HuH-7.5 (cell line): ENCODE measurements at places on chromosomes 16 and 17.

DNA sequence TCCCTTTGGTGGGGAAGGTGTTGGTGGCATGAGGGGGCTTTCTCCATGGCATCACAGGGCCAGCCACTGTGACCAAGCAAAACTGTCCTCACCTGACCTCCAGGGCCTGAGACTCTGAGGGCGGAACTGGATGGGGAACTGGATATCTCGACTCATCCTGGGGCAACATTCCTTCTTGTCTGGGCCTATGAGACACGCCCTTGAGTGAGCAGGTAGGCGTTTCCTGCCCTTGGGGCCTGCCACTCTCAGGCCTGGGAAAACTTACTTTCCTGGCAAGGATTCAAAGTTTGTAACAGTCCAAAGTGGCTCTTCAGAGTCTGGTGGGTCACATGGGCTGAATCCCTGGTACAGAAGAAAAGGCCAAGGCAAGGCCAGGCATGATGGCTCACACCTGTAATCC is 9.6 kb downstream of the MT1X start:
- DNase-seq: no peak

DNA sequence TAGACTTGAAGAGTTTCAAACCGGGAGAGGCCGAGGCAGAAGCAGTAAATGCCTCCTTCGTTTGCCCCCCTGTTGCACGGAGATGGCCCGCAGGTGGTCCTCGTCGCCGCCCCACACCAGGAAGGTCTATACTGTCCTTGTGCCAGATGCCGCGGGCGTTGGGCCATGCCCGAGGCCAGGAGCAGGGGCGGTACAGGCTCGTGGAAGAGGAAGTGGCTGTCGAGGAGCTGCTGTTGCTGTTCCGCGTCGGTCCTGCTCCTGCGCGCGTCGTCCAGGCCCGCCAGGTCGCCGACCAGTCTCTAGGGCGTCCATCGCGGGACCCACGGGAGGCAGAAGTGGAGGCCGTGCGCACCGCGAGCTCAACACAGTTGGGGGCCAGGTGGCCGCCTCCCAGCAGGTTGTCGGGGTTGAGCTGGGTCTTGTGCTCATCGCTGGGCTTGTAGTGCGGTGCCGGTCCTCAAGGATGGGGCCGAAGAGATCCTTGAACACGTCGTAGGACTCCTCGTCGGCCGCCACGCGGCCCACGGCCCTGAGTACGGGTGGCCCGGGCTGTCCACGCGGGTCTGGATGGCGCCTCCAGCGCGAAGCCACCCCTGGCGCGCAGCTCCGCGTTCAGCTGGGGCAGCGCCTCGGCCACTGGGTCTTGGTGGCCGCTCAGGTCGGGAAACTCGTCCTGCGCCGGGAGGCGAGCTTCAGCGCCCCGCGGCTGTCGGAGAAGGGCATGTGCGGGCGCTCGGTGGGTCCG is 13.1 kb upstream of the C16orf87 start:
- no peak for DNase-seq

GRCh38 chr17:7897773-7898172 is 9.2 kb downstream of the CHD3 start:
- peak; percentile 35 for DNase-seq

DNA sequence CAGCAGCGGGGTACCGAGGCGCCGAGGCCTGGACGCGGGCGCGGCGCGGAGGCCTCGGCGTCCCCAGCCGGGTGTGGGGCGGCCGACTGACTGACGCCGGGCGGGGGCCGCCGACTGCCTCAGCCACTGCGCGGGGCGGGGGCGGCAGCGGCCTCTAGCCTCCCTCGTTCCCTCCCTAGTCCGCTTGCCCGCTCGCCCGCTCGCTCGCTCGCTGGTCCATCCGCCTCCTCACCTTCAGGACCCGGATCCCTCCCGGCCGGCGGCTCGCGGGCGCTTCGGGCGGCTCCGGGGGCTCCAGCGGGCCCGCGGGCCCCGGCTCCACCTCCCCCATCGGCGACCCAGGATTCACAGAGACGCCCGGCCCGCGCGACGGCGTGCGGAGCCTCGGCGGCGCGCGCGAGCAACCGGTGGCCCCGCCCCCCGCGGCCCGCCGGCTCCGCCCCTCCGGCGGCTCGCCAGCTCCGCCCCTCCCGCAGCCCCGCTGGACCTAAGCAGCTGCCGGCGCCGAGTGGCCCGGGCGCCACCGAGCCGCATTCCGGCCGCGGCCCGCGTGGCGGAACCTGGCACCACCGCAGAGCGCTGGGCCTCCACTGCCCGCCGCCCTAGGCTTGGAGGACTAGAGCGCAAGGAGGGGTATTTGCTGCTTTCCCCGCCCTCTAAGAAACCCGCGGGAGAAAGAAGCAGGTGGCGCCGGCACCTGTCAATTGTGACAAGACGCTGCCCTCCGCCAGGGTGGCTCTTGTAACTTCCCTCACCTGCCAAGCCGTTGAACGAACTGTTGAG is 773 bp downstream of the PHLPP2 start:
- peak; percentile 77 for DNase-seq

DNA sequence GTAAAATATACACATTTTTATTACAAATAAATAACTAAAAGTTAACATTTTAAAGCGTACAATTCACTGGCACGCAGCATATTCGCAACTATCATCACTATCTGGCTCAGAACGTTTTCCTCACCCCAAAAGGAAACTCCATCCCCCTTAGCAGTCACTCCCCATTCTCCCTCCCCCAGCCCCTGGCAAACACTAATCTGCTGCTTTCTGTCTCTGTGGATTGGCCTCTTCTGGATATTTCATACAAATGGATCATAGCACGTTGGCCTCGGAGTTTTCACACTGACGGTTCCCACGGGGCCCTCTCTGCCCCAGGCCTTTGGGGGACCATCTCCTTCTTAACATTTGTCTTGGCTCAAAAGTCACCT is 64.6 kb downstream of the RTN4RL1 start:
- no peak for DNase-seq

- no peak for DNase-seq
These were observed 33.2 kb downstream of the ADGRG5 start for GRCh38 chr16:57575468-57576277.

GRCh38 chr17:29119265-29119664 is 60.9 kb downstream of the MYO18A start:
- no peak for DNase-seq

DNA sequence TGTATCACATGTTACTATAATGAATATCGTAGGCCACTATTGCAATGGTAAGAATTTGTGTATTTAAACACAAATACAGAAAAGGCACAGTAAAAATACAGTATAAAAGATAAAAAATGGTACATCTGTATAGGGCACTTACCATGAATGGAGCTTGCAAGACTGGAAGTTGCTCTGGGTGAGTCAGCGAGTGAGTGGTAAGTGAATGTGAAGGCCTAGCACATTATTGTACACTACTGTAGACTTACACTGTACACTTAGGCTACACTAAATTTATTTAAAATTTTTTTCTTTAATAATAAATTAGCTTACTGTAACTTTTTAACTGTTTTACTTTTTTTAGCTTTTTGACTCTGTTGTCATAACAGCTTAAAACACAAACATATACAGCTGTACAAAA is 42.5 kb downstream of the AKAP10 start:
- no peak for DNase-seq

DNA sequence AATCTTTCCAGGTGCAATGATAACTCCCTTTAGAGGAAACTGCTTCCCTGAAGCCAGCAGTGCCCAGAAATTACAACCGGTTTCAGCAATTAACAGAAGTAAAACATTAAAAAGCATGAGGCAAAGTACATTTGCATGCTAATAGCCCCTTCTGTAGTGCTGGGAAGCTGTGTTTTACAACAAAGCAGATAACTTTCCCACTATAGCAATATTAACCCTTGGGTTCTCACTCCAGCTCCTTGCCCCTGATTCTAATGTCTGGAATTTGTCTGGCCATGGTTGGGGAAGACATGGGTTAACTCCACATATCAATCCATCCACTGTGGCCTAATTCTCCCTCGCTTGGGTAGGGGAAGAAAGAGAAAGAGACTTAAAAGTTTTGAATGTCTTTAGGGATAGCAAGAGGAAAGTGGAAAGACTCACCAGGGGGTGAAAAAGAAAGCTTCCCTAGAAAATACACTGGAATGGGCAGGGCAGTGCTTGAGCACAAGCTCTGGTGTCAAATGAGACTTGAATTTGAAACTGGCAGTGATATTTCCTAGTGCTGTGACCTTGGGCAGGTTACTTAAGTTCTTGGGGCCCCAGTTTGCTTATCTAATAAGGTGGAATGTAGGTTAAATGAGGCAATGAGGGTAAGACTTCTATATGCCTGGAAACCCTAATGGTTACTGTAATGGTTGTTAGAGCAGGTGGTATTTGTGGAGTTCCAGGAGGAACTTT is 102.0 kb downstream of the SOX9 start:
- DNase-seq: no peak

DNA sequence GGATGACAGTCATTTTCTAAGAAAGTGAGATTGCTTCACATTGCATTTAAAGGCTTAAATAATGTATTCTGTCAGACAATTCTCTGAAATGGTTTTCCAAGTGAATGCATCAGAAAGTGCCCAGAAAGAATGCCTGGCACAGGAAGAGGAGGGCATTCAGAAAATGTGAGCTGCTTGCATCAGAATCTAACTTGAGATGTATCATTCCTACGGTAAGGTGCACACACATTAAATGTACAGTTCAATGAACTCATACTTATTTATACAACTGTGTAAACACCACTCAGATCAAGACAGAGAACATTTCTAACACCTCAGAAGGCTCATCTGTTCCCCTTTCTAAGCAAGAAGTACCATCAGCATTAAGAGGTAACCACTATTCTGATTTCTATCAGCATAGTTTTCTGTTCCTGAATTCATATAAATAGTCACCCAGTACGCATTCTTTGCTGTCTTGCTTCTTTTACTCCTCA is 638.0 kb downstream of the MAF start:
- no peak for DNase-seq

DNA sequence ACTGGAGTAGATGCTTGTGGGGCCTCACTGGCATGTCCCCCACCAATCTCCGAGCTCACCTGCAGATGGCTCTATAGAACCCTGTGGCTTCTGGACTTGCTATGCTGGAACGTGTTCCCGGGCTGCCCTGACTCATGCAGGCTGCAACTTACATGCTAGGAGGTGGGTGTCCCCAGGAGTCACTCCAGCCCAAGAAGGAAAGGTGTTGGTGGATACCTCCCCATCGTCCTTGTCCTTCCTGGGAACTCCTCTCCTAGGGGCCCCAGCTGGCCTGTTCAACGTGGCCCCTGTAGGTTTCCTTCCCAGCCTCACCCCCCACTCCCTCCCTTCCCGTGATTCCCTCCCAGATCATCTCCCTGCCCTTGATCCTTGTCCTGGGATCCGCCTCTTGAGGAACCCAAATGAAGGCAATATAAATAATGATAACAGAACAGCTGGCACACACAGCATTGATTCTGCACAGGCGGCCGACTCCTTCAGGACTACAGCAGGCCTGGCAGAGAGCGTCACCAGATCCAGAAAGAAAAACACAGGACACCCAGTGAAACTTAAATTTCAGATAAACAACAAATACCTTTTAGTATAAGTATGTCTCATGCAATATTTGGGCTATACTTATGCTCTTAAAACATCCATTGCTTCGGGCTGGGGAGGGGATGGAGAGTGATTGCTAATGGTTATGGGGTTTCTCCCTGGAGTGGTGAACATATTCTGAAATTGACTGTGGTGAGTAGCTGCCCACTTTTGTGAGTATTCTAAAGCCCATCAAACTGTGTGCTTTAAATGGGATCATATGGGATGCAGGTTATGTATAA is 221.1 kb upstream of the GSE1 start:
- DNase-seq: no peak

- no peak for DNase-seq
These were observed 116.0 kb downstream of the RPTOR start for GRCh38 chr17:80660527-80661198.

- no peak for DNase-seq
These were observed 37.9 kb downstream of the SHISA6 start for GRCh38 chr17:11278992-11279270.

DNA sequence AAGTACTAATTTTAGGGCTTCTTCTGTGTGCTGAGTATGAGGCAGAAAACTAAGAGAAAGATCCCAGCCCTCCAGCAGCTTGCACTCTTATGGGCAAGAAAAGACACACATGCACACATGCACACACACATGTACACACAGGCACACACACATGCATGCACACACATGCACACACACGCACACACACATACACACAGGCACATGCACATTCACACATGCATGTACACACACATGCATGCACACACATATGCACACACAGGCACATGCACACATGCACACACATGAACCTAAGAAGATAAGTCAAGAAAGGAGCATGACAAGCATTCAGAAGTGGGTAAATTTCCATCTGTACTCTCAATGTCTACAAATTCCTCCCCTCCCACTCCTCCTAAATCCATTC is 130.2 kb downstream of the IRX3 start:
- no peak for DNase-seq

DNA sequence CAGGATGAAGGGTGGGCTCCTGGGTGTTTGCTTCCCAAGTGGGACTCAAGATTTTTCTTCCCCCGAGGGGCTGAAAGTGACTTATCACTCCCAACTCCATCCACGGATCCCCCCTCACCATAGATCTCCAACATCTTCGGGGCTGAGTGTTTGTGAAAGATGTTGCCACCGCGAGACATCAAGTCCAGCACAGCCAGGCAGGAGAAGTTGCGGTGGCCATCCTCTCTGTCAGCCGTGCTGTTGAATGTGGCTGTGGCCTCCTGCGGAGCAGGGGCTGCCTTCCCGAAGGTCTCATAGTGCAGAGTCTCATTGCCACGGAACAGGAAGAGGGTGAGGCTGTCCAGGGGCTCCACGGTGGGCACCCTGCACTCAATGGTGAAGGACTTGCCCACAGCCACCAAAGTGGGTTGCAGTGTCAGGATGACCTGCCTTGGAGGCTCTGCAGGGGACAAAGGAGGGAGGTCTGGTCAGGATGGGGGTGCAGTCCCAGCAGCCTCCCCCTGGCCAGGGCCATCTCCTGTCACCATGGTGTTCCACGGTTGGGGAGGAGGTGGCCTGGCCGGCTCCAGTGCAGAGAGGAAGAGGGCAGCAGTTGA is 5.5 kb downstream of the PRR29 start:
- DNase-seq: no peak

- DNase-seq: no peak
These were observed 5.5 kb downstream of the PSMD12 start for GRCh38 chr17:67360880-67361279.

DNA sequence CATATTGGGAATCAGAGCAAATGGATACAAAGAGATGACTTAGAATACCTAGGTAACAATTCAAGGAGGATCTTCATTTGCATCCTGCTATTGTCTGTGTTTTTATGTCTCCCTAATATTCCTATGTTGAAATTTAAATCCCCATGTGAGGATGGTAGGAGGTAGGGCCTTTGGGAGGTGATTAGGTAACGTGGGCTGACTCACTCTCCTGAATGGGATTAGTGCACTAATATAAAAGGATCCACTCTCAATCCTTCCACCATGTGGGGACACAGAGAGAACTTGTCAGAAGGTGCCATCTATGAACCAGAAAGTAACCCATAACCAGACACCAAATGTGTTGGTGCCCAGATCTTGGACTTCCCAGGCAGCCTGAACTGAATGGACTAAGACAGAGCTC is 83.4 kb downstream of the CDH8 start:
- DNase-seq: no peak

DNA sequence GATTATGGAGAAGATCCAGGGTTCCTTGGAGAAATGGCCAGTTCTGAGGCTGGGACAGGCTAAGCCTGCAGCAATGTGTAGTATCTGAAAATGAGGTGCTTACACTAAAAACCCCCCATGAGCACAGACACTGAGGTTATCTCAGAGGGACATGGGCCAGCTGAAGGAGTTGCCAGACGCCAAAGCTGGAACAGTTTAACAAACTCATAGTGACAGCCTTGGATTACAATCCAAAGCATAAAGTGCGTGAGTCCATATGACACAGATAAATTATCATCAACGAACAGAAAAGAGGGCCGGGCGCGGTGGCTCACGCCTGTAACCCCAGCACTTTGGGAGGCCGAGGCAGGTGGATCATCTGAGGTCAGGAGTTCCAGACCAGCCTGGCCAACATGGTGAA is 11.2 kb upstream of the CAPN15 start:
- DNase-seq: no peak
